ENCODE measurements at places on chromosomes 1 and 21. TPM values are rescaled to one million over a fixed set of nuclear protein-coding genes. Genes with fewer than 3 reads are reported as not detected.

DNA sequence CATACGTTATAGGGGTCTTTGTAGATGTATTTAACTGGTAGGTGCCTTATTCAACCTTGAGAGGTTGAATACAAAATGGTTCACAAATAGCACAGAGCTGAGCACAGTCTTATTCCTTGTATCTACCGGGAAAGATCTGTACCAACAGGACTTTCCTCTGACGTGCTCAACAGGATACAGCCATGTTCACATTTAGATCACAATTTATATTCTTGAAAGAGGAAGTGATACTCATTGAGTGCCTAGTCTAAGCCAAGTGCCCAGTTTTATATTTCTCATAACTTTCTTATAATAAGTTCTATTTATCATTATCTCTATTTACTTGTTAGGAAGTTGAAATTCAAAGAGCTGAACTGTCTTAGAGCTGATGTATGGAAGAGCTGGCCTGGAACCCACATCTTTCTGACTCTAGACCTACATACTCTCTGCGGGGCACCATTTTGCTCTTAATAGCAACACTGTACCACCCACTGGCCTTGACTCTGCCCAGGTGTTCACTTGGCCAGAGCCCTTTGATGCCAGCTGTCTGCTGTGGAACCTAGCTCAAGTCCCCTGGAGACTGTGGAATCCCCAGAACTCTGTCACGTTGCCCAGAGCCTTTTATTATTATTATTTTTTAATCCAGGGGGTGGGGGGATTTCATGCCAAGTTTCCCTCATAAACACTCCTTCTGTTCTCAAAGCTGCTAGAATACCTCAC is 156.2 kb downstream of the TPR start:
- DNase-seq, result no peak

Gene MATN1
- total RNA-seq, result not detected

DNA sequence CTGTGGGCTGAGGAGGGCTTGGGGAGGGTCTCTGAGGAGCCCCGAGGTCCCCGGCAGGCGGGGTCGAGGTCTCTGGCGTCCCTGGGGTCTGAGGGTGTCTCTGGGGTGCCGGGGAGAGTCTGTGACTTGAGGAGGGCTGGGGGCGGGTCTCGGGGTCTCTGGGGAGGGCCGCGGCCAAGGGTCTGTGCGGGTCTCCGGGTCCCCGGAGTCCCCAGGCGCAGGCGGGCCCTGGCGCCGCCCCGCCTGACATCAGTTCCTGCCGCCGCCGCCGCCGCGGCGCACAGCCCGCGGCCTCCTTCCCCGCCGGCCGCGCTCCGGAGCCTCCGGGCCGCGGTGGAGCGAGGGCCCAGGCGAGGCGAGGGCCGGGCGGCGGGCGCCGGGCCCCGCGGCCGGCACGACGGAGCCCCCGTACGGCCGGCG is at the start of gene PLEKHM2:
TSS of gene PLEKHM2 (plus strand) at position 279 of the 420 bp plus-strand sequence. CDS start 239 bp downstream, outside the sequence.
- DNase-seq, result peak; percentile 38

GRCh38 chr1:4590756-4591155 is 63.7 kb upstream of the AJAP1 start:
- no peak for DNase-seq

- DNase-seq, result no peak
Observed at GRCh38 chr1:3105167-3105863, 36.3 kb downstream of the PRDM16 start.

- DNase-seq, result no peak
Observed at GRCh38 chr21:38082936-38083485, 166.8 kb upstream of the KCNJ6 start.

DNA sequence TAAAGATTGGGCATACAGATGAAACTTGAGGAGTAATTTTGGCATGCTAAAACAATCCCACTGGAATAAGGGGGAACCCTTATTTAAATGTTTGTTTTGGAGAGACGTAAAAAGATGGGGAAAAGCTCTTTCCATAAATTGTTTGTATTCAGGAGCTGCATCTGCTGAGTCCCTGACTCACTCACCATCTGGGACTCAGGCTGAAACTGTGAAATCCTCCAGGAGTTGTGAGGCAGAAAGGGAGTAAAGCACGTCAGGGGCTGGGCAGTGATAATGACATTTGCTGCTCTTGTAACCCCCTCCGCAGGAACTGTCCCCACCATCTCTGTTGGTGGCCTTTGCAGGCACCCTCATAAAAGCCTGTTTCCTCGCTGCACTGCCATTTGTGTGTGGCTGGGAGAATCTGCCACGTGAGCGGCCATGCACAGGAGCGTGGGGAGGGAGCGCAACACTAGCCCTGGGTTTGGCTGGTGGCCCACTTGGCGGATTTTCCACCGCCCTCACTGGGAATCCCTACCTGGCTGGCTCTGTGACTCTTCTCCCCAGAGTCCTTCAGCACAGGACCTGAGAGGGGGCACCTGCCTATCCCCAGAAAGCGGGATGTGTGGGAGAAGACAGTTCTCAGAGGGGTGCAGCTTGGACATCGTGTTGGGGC is 45.3 kb downstream of the ZSCAN20 start:
- peak; percentile 32 for DNase-seq

- peak; percentile 40 for DNase-seq
Observed at GRCh38 chr1:58548371-58548770, 1.8 kb upstream of the OMA1 start.

- DNase-seq, result no peak
Observed at GRCh38 chr1:155678027-155678426, 10.5 kb downstream of the YY1AP1 start.

- DNase-seq, result no peak
Observed at GRCh38 chr1:40241362-40241761, 6.4 kb upstream of the TMCO2 start.

- DNase-seq, result no peak
Observed at GRCh38 chr1:150282558-150282958, 204 bp downstream of the CIART start.

Gene VANGL2
- total RNA-seq, result not detected

- no peak for DNase-seq
Observed at GRCh38 chr1:41901551-41901950, 17.2 kb downstream of the HIVEP3 start.

Gene GSTM3
- total RNA-seq, result 104 TPM

DNA sequence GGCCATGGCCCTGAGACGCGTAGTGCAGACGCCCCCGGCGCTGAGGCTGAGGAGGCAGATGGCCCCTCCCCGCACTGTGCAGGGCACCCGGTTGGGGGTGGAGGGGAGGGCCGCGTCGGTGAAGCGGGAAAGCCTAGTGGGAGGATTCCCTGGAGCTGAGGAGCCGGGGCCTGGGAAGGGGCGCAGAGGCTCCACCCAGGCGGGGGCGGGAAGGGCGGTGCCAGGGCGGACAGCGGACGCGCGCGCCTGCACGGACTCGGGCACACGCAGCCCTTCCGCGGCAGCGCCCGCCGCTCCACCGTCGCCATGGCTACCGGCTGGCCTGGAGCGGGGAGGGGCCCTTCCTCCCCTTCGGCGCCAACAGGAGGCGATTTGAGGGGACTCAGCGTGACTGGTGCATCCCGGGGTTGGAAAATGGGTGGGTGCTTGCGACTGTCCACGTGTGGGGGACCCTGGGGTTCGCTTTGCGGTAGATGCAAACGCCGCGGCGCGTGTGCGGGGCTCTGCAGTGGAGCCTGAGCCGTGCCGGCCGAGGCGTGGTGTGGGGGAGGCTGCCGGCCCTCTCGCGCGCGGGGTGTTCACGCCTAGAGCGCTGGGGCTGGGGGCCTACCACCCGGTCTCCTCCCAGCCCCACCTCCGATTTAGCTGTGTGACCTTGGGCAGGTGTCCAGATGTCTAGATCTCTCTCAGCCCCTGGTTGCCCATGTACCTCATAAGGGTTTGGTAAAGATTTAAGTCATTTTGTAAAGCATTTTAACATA is 35.1 kb downstream of the PTPRF start:
- DNase-seq, result peak; percentile 56

Gene PPIAL4G
- not detected for total RNA-seq

DNA sequence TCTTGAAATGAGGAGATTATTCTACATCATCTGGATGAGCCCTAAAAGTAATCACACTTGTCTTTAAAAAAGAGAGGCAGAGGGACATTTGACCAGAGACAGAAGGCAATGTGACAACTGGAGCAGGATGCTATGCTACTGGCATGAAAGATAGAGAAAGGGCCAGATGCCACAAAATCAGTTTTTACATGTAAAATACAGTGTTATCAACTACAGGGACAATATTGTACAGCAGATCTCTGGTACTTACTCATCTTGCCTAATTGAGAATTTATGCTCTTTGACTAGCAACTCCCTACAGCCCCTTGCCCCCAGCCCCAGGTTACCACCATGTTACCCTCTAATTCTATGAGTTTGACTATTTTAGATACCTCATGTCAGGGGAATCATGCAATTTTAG is 633.4 kb downstream of the LTN1 start:
- no peak for DNase-seq

- DNase-seq, result peak; percentile 26
Observed at GRCh38 chr1:228004331-228004855, 2.4 kb upstream of the WNT3A start.

DNA sequence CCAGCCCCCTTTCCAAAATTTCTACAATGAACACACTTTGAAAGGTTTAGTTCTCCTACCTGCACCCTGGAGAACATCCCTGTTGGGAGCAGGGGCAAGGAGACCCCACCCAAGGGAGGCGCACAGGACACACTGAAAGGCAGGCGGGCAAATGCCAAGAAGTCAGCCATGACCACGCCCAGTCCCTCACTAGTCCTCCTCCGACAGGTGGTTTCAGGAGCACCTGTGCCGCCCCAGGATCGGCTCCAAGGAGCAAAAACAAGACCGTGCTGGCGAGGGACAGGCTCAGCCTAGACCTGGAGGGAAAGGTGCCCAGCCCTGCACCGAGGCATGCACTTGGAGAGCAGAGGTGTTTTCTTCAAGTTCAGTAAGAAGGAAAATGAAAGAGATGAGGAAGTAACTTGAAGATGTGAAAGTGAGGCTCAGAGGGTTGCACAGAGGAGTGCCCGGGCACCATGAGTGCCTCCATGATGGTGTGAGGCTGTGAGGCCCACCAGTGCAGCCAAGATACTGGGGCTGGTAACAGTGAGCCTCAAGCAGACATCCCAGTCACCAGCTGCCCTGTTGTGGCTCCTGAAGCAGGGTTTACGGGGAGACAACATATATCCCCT is 19.6 kb upstream of the NADK start:
- DNase-seq, result no peak

Gene KPNA6
- 96.7 TPM for total RNA-seq

Gene KMO
- not detected for total RNA-seq

DNA sequence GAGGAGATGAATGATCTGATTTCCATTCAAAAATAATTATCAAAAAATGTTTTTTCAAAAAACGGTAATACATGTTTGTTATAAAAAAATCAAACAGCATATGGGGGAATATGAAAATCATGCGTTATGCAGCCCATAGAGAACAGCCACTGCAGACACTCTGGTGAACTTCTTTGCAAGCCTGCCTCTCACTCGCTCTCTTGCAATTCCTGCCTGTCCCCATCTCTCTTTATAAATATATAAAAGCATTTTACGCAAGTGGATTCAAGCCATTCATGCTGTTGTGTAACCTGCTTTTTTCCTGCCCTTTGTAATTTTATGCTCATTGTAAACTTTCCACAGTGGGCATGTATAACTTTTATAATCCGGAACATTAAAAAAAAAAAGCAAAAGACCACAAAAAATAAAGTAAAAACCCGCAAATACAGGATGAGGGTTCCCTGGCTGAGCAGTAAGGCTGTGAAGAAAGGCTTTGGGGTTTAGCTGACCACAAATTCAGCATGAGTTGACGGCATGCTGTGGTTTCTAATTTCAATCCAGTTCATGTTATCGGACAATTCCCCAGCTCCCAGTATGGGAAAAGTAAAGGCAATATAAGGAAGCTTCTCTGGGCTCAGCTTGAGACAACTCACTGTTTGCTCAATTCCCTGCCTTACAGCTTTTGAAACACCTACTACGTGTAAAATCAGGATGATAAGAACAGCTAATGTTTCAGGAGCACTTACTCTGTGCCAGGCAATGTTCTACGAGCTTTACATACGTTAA is 52.8 kb upstream of the ZBTB40 start:
- DNase-seq, result no peak

Gene VTCN1
- not detected for total RNA-seq

DNA sequence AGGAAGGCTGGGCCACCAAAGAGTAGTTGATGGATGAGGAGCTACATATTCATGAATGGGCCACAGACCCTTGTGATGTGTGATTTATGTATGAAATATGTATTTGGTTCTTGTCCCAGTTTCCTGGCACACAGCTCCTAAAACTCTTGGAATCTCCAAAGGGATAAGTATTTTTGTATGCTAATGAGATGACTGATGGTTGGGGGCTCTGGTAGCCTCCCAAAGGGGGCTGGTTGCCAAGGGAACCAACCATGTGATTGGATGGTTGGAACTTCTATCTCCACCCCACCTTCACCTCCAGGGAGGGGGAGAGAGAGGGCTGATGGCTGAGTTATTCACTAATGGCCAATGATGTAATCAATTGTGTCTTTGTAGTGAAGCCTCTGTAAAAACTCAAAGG is 77.1 kb downstream of the ZNF281 start:
- DNase-seq, result no peak

DNA sequence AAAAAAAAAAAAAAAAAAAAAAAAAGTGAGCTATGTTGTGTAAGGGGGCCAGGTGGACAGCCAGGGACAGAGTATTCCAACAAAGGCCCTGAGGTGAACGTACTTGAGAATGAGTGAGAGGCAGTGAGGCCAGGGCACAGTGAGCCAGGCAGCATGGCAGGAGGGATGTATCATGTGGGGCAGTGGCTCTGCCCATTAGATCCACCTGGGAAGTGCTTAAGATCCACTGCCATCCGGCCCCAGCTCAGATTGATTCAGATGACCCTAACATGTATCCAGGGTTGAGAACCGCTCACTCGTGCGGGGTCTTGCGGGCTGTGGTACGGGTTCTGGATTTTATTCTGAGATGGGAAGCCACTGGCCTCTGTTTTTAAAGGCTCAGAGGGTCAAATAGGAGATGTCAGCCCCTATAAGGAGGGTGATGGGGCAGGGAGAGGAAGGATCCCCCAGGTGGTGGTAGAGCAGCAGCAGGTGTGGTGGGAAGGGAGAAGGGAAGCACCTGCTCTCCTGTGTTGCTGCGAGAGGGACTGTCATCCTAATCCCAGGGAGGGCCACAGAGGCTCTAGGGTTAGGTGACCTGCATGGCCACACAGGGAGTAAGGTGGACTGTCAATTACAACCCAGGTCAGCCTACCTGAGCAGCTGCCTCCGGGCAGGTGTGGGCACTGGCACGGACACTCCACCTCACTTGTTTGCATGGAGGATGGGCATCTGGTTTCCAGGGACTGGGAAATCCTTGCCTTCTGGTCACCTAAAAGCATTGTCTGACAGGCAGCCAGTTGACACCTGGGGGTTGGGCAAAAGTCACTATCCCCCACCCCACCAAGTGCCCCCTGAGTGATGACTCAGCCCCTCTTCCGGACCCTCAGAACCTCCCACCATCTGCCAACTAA is 31.6 kb downstream of the CDK18 start:
- no peak for DNase-seq

DNA sequence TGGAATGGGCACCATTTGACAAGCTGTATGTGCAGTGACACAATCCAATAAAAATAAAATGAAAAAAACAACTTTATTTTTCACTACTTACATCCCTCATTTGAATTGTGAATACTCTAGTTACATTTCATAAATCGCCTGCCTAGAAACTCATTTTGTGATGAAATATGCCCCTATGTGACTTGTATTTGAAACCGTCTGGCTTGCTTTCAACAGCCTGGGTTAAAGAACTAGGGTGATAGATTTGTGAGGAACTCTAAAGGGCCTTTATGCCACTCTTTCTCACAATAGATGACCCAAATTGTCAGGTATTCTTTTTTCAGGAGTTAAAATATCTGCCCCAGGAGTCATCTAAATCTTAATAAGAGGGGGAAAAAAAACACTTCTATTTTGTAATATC is 137.9 kb downstream of the DAB1 start:
- DNase-seq, result no peak

GRCh38 chr21:39763272-39763970 is 18.4 kb downstream of the IGSF5 start:
- DNase-seq, result no peak

Gene CFAP107
- total RNA-seq, result not detected

GRCh38 chr1:29282135-29282923 is 46.0 kb downstream of the PTPRU start:
- no peak for DNase-seq

All from fibroblast of villous mesenchyme (primary cell).